Small intestine (tissue), 16 donors: ENCODE measurements at places on chromosomes 11 and 22. TPM values are rescaled to one million over a fixed set of nuclear protein-coding genes. Genes with fewer than 3 reads are reported as not detected.

GRCh38 chr22:42270510-42271190, at the start of gene TCF20:
Gene TCF20 (minus strand): TSS chr22:42270653. CDS start chr22:42215305, 55,348 bp downstream.
- H3K4me3 ChIP-seq = peak within 1 kb of the TSS; percentile 92
- peak; percentile 80 for DNase-seq

- no peak overlapping the region for H3K4me3 ChIP-seq
- no peak overlapping the region for H3K27ac ChIP-seq
- no peaks in the 10 kb centered on the region for H3K36me3 ChIP-seq
- no peaks in the 10 kb centered on the region for H3K27me3 ChIP-seq
- DNase-seq = no peak
These were observed 78.3 kb downstream of the ZBTB16 start for GRCh38 chr11:114137838-114138237.

OR5B21 gene
- polyA plus RNA-seq = not detected

DNA sequence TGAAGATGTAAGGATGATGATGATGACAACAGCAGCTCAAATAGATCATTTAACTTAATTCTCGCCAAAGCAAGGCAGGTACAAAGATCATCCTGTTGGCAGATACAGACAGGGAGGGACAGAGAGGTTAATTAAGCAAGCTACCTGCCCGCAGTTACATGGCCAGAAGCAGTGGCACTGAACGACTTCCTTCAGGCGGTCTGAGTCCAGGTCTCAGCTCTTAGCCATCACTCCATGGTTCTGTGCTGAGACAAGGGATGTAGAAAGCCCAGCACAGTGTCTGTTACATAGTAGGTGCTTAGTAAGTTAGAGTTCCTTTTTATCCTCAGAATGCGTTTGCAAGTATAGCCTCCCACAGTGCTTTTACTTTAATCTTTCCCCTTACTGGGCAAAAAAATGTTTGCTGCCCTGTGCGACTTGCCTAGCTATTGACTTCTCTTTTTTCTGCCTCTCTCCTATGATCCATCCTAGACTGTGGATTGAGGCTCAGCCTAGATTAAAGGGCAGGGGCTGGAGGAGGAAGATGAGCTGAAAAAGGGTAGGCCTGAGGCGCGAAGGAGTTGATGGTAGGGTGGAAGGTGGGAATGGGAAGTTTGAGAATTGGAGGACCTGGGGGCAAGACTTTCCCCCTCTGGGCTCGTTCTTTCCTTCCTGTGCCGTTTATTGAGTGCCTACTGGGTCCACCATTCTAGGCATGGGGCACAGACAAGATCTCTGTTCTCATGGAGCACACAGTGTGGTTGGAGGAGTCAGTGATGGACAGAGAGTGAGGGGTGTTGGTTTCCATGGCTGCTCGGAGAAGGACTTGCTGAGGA, 108.2 kb upstream of the OR4B1 start:
- H3K4me3 ChIP-seq = no peak overlapping the region
- no peaks in the 10 kb centered on the region for H3K27me3 ChIP-seq
- DNase-seq = no peak

GRCh38 chr11:19929147-19929546, 216.5 kb downstream of the NAV2 start:
- no peaks in the 10 kb centered on the region for H3K27me3 ChIP-seq
- H3K27ac ChIP-seq = no peak overlapping the region
- no peak for DNase-seq

DNA sequence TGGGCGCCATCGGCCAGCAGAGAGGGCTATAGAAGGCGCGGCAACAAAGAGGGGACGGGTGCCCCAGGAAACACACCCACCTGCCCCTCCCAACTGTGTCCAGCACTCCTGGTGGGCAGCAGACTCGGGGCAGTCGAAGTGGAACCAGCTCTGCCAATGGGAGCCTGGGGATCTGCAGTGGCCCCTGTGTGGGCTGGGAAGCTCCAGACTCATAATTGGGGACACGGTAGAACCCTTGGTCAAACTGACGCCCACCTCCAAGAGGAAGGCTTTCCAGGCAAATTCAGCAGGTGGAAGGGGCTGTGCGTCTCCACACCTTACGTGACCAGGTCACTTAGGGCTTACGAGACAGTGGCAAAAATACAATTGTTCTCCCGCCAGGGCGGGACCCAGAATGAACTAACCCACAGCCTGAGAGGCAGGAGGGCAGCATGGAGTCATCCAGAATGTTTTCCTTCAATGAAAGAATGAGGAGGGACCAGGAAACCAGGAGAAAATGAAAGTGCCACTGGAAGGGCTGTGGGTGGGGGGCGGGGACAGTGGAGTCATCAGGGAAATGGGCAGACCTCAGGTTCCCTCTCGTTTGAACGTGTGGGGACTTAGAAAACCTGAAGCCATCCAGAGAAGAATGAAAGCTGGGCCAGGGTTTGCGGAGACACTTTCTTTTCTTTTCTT, 53.2 kb upstream of the SHANK2 start:
- no peaks in the 10 kb centered on the region for H3K4me1 ChIP-seq
- H3K27ac ChIP-seq = no peak overlapping the region
- peaks cover 4% of the 10 kb centered on the region for H3K27me3 ChIP-seq
- no peak for DNase-seq

DNA sequence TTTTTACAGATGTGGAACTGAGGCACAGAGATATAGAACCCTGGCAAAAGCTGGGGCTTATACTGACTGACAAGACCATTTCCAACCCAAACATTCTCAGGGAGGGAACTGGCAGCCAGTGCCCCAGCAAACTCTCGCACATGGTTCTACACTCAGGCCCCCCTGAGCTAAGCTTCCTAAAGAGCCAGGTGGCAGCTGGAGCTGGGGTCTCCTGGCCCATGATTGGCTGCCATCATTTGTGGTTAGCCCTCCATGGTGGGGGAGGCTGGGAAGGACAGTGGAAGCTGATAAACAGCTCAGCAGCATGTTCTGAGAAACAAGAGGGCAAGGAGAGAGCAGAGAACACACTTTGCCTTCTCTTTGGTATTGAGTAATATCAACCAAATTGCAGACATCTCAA, at the start of gene RAG1:
TSS of gene RAG1 (plus strand) at position 314 of the 400 bp plus-strand sequence. CDS start 5,298 bp downstream, outside the sequence.
- H3K27me3 ChIP-seq = no peaks in the 10 kb centered on the region
- no peaks in the 10 kb centered on the region for H3K4me1 ChIP-seq
- H3K27ac ChIP-seq = no peak within 1 kb of the TSS
- DNase-seq = no peak

GRCh38 chr11:134481933-134482527, 70.0 kb upstream of the B3GAT1 start:
- H3K4me3 ChIP-seq = no peak overlapping the region
- no peak overlapping the region for H3K27ac ChIP-seq
- DNase-seq = no peak
- H3K27me3 ChIP-seq = peaks cover 2% of the 10 kb centered on the region
- peaks cover 6% of the 10 kb centered on the region for H3K4me1 ChIP-seq
- no peaks in the 10 kb centered on the region for H3K36me3 ChIP-seq

KCNQ1OT1 gene
- polyA plus RNA-seq = under 0.01 TPM

GRCh38 chr11:83153764-83154163, 3.2 kb upstream of the PCF11 start:
- H3K27ac ChIP-seq = no peak overlapping the region
- no peak overlapping the region for H3K4me3 ChIP-seq
- no peaks in the 10 kb centered on the region for H3K4me1 ChIP-seq

DNA sequence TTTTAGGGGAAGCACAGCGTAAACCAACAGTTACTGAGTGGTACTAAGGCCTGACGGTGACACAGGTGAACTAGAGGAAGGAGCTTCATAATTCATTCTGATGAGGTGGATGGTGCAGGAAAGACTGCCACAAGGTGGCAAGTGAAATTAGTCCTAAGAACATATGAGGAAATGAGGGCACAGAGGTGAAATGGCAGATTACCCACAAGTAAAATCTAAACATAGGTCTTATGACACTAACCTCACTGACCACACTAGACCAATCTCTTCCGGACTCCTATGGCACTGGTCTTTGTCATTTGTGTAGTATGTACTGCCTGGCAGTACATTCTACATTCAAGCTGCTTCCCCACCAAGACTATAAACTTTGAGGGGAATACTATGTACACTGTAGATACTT, 20.2 kb downstream of the GAB2 start:
- H3K36me3 ChIP-seq = no peaks in the 10 kb centered on the region
- DNase-seq = no peak
- H3K27me3 ChIP-seq = no peaks in the 10 kb centered on the region
- H3K4me1 ChIP-seq = no peaks in the 10 kb centered on the region
- no peak overlapping the region for H3K4me3 ChIP-seq

DNA sequence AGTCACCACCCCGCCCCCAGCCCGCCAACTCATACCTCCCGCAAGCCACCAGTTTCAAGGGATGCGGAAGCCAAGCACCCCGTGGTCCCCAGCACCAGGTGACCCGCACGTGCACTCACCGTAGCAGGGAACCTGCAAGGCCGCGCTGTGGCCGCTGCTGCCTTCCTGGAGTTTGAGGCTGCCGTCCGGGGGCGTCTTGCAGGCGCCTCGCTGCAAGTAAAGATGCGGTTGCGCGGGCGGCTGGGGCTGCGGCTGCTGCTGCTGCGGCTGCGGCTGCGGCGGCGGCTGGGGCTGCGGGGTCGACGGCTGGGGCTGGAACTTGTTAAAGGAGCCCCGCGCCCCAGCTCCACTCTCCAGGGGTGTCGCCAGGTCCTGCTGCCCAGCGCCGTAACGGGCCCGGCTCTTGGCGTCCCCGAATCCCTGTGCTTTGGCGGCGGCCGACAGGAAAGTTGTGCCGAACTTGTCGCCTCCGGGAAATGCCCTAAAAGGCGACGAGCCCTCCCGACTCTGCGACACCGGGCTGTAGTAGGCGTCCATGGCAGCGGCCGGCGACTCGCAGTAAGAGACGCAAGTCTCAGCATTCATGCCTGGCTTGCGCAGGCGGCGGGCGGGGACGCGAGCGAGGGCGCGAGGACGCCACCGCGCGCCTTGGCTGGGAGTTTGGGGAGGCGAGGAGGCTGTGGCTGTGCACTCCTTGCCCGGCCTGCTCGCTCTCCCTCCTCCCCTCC, at the start of gene ALX4:
TSS of gene ALX4 (minus strand) at position 662 of the 728 bp plus-strand sequence. CDS start at position 585, 77 bp downstream.
- H3K27me3 ChIP-seq = peaks cover 19% of the 10 kb centered on the region
- no peak within 1 kb of the TSS for H3K27ac ChIP-seq
- DNase-seq = peak; percentile 32
- H3K4me1 ChIP-seq = no peaks in the 10 kb centered on the region
- peak within 1 kb of the TSS; percentile 15 for H3K4me3 ChIP-seq
- H3K36me3 ChIP-seq = no peaks in the 10 kb centered on the region

GRCh38 chr22:46452195-46453005, 85.0 kb downstream of the CELSR1 start:
- H3K36me3 ChIP-seq = no peaks in the 10 kb centered on the region
- H3K27me3 ChIP-seq = no peaks in the 10 kb centered on the region
- no peaks in the 10 kb centered on the region for H3K4me1 ChIP-seq
- no peak overlapping the region for H3K27ac ChIP-seq

DNA sequence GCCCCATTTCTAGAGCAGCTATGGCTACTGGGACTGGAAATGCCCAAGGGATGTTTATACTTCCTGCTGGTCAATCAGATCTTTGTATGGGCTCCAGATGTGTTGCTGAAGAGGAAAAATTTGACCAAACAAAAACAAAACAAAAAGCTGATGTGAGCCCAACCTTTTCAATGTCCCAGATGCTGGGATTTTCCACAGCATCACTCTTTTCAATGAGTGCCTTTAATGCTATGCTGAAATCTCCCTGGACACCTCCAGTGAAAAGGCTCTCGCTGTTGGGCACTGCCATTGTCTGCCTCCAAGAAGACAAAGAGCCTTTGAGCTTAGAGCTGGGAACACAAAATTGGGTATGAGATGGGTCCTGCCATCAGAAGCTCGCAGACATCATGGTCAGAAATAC, 671.9 kb downstream of the NTM start:
- H3K36me3 ChIP-seq = no peaks in the 10 kb centered on the region
- no peaks in the 10 kb centered on the region for H3K27me3 ChIP-seq
- no peak for DNase-seq
- H3K27ac ChIP-seq = no peak overlapping the region

- peak; percentile 89 for DNase-seq
- H3K27me3 ChIP-seq = no peaks in the 10 kb centered on the region
- no peak overlapping the region for H3K4me3 ChIP-seq
- peaks cover 5% of the 10 kb centered on the region for H3K4me1 ChIP-seq
- no peaks in the 10 kb centered on the region for H3K36me3 ChIP-seq
- H3K27ac ChIP-seq = peak overlapping the region; percentile 61
These were observed 16.1 kb downstream of the CPT1A start for GRCh38 chr11:68825571-68825970.

RPS6KA4 gene
- polyA plus RNA-seq = 30.0 TPM

PTGDR2 gene
- 3.5 TPM for polyA plus RNA-seq
